ENCODE measurements at places on chromosomes 2 and 18.

DNA sequence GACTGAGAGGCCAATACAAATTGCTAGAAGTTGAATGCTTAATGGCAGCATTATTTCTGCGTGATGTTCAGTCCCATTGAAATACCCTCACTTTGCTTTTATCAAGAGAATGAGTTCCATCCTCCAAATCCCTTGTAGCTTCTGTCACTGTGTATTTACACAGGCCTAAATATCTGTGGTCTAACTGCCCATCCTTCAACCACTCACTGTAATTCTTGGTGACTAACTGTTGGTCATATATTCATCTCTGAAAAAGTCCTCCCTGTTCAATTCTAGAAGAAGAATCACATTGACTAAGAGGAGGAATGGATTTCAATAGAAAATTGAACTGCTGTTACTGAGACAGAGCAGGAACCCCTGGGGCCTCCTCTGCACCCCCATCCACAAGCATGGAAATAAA, 74.2 kb upstream of the L3MBTL4 start:
- DNase-seq, result no peak

- DNase-seq, result no peak
Observed at GRCh38 chr2:161076936-161077335, 83.3 kb upstream of the TANK start.

- DNase-seq, result no peak
Observed at GRCh38 chr18:44899832-44900231, 219.1 kb downstream of the SETBP1 start.

- no peak for DNase-seq
Observed at GRCh38 chr2:36123995-36124394, 231.6 kb upstream of the CRIM1 start.

- DNase-seq, result no peak
Observed at GRCh38 chr2:60977562-60977895, 40.0 kb upstream of the PEX13 start.

DNA sequence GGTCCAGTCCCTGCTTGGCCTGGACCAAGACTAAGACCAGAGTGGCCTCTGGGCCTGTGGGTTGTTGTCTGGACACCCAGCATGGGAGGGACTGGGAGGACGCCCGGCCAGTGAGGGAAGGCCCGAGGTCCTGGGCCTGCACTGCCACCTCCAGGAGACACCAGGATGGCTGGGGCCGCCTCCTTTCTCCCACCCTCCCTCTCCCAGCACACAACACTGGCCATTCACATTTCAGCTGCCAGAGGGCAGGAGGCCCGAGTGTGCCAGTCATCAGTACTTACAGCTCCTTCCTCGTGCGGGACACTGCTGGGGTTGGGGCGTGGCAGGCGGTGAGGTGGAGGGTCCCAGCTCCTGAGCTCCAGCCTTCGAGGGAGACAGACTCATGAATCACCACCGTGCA, 133.5 kb downstream of the ASB1 start:
- DNase-seq, result no peak

DNA sequence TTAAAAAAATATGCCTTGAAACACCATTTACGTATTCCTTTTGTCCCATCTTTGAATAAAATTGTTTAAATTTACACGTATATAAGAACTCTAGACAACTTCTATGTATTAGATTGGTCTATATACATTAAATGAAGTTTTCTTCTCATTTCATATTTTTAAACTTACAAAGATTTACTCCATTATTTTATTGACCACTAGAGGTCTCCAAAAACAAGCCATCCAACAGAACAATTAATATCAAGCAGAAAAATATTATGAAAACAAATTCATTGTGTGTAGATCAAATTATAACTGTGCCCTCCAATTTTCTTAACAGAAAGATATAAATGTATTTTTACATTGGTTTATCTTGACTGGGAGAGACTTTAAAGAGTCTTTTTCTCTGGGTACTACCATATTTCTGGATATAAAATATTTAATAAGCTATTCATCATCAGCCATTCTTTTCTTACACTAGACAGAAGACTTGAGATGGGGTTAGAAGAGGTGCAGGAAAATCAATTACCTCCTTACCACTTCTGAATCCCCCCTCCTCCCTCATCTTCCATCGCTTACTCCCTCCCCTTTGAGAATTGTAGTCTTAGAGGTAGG, 66.5 kb downstream of the DPP4 start:
- DNase-seq, result peak; percentile 54

- DNase-seq, result no peak
Observed at GRCh38 chr2:232491139-232491780, 3.6 kb upstream of the ECEL1 start.

GRCh38 chr2:47849368-47849767, 56.9 kb downstream of the FBXO11 start:
- no peak for DNase-seq

- DNase-seq, result peak; percentile 79
Observed at GRCh38 chr18:43271593-43272432, 5.5 kb downstream of the SYT4 start.

GRCh38 chr2:168116448-168116847, 130.9 kb downstream of the STK39 start:
- peak; percentile 29 for DNase-seq

- DNase-seq, result no peak
Observed at GRCh38 chr18:68721681-68722583, 7.0 kb upstream of the TMX3 start.

DNA sequence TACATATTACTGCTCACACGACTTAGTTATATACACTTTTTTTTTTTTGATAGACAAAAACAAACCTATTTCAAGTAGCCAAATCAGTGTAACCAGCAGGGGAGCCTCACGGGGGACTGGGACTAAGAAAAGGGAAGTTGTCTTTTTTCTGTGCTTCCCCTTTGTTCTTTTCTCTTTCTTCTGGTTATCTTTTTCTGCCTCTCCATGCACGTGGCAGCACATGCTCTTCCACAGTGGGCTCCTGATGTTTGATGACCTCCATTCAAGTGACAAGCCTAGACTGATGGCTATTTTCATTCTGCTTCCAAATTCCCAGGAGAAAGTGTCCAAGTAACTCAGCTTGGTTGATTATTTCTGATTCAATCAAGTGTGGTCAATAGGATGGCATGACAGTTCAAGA, 98.2 kb upstream of the STK39 start:
- DNase-seq, result no peak

DNA sequence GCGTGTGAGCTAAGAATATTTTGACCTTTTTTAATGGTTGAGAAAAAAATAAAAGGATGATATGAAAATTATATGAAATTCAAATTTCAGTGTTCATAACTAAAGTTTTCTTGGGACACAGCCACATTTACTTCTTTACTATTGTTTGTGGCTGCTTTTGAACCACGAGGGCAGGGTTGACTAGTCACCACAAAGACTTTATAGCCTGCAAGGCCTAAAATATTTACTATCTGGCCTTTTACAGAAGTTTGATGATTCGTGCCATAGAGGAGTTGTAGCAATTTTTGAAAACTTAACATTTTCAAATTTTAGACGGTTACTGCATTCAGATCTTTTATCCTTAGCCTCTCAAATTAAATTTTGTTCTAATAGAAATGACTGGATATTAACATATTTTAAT, 69.9 kb downstream of the LIMS1 start:
- DNase-seq, result peak; percentile 48

DNA sequence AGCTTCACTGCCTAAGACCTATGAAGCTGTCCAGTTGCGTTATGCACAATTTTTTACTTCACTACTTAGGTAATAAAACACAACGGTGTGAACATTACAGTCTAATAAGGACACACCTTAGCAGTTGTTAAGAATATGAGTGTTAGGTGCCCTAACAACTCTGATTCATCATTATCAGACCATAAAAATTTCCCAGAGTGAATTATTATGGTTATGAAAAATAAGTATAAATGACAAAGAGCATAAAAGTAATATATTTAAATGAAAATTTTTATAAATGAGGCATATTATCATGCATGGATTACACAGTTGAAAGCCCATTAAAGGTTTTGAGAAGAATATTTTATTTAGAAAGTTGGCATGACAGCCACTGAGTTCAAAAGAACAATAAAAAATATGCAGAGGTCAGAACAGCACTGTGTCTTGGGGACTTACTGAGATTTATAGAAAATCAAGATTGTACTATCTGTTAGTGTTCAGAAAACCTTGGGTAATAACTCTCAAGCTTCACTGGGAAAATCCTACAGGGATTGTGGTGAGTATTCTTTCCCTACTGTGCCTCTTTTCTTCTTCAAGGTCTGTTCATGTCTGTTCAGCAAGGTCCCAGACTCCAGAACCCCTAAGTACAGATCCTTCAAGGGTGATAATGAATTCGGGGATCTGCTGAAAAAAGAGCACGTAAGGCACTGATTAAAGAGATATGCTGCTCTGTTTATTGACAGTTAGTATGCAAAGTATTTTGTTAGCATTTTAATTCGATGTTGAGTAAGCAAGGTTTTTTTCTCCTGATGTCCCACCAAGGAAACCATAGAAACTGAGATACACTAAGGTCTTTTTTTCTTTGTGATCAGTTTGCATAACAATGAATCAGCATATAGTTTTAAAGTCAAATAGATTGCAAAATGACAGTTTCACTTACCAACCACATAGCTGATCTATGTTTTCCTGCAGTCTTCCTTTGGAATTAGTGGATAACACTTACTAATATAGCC, 250.0 kb downstream of the DSEL start:
- peak; percentile 76 for DNase-seq

GRCh38 chr2:30569946-30570345, 122.9 kb downstream of the LCLAT1 start:
- DNase-seq, result peak; percentile 8

- DNase-seq, result peak; percentile 80
Observed at GRCh38 chr18:59459369-59460071, 100.5 kb upstream of the LMAN1 start.

DNA sequence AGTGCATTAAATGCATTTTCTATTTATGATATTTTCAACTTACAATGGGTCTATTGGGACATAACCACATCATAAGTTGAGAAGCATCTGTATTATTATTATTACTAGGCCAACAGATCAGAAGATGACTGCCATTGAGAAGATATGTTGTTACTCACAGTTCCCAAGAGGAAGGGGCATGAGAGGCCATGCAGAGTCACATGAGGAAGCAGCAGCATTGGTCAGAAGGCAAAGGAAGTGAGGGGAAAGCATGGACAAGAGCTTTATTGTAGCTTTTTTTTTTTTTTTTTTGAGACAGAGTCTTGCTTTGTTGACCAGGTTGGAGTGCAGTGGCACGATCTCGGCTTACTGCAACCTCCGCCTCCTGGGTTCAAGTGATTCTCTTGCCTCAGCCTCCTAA, 66.2 kb upstream of the LCLAT1 start:
- no peak for DNase-seq

DNA sequence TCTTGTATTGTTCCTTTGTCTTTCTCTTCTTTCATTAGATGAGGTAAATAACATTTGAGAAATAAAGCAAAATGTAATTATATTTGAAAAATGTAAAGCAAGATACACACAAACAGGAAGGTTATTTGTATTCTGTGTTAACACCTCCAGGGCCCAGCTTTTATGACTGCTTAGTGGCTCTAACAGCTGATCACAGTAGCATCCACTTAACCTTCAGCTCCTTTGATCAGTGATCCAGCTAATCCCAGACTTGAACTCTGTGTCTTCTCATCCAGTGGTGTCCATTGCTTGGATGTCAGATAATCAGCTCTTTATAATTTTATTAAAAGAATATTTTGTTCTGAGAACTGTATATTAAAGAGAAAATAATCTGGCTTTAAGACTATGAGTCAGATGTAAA, 44.5 kb downstream of the PSMD14 start:
- no peak for DNase-seq

GRCh38 chr2:241818943-241819270, 9.9 kb downstream of the NEU4 start:
- DNase-seq, result no peak

DNA sequence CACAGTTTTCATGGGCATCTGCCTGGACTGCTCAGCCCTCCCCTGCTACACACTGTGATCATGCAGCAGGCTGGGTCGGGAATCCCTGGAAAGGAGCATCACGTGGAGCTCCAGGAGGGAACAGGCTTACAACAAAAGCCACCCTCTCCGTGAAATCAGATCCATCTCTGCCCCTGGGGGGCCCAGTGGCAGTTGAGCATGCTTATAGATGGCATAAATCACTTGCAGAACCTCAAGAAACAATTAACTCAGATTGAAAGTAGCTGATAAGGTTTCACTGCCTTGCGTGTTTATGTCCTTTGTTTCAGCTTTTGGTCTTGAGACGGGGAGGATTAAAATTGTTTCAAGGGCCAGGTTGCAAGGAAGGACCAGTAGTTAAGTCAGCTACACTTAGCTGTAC, 354.8 kb upstream of the MEIS1 start:
- DNase-seq, result no peak

- no peak for DNase-seq
Observed at GRCh38 chr2:23559561-23560239, 174.7 kb downstream of the KLHL29 start.

DNA sequence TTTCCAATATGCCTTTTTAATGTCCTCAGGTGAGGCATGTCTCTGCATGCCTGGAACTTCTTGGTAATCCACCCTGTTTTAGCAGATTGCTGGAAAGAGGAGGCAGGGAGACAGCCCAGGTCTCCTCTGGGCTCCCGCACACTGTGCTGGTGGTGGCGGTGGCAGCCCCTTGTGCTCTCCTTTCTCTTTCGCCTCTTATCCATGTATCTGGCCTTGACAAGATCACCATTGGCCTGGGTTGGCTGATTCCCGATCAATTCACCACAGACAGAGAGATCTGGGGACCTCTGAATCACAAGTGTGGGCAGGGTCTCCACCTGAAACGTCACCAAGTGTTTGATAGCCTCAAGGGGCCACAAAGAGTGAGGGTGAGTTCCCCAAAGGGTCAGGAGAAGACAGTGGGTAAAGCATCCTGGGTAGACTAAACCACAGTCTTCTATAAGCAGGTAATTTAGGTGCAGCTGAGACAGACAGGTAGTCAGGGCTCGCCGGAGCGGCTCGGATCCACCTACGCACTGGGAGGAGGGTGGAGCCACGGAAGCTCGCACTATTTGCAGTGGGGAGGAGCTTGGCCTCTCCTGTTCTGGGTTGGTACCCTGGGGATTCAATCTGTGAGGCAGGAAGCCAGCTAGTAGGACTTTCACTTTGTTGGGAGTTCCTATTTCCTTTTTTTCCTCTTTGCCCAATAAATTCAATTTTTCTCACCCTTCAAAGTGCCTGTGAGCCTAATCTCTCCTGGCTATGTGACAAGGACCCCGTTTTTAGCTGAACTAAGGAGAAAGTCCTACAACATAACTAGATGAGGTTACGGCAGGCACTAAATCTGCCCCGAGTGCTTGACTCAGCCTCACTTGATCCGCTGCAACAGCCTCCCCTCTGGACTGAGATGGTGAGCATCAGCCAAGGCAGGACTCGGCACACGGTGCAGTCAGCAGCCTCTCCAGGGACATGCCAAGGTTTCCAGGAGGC, 57.6 kb downstream of the SLC4A3 start:
- peak; percentile 83 for DNase-seq

DNA sequence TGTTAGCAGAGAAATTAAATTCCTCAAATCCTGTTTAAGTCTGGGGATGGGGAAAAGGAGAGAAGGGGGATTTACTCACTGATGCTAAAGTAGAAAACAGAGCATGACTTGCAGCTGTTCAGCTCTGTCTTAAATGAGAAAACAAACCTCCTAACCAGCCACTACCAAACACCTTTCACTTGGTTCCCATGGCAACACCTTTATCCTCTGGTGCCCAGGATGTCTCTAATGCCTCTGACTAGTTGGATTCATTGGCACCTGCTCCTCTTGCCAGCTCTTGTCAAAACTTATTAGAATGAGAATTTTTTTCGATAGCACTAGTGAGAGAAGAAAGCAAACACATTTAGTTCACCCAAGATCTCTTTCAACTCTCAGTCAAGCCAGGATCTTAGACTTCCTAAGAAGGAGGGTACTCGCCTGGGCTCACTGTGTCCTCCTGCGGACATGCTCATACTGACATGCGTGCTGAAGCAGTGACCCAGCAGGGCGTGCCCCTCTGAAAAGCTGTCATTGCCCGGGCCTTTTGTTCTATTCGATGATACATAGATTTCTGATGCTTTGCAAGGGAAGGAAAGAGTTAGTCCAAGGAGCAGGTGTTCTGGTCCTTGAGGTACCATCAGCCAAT, 656.0 kb upstream of the CELF4 start:
- no peak for DNase-seq

All from fibroblast of pulmonary artery (primary cell).